ENCODE measurements at places on chromosomes 11 and 22. TPM values are rescaled to one million over a fixed set of nuclear protein-coding genes. Genes with fewer than 3 reads are reported as not detected.

ENTHD1 gene
- not detected for total RNA-seq

TMEM134 gene
- 88.6 TPM for total RNA-seq

CNGA4 gene
- total RNA-seq: 0.12 TPM

OR51B6 gene
- not detected for total RNA-seq

RAG2 gene
- total RNA-seq: not detected

P2RY6 gene
- total RNA-seq: 1.1 TPM

SLC17A6 gene
- total RNA-seq: not detected

GSTP1 gene
- total RNA-seq: 1,195 TPM

ANGPTL5 gene
- not detected for total RNA-seq

FAM83F gene
- total RNA-seq: 0.18 TPM

OPCML gene
- total RNA-seq: 0.19 TPM

CASTOR1 gene
- total RNA-seq: 13.4 TPM

IFITM1 gene
- total RNA-seq: 86.5 TPM

LIF gene
- total RNA-seq: 16.6 TPM
